ENCODE measurements at places on chromosomes 11 and 22. TPM values are rescaled to one million over a fixed set of nuclear protein-coding genes. Genes with fewer than 3 reads are reported as not detected.

- no peaks in the 10 kb centered on the region for H3K36me3 ChIP-seq
- H3K4me3 ChIP-seq: no peak overlapping the region
- H3K27me3 ChIP-seq: no peaks in the 10 kb centered on the region
- DNase-seq: no peak
Observed at GRCh38 chr11:27757953-27758352, 57.7 kb upstream of the BDNF start.

MFNG gene
- total RNA-seq: 218 TPM

DNA sequence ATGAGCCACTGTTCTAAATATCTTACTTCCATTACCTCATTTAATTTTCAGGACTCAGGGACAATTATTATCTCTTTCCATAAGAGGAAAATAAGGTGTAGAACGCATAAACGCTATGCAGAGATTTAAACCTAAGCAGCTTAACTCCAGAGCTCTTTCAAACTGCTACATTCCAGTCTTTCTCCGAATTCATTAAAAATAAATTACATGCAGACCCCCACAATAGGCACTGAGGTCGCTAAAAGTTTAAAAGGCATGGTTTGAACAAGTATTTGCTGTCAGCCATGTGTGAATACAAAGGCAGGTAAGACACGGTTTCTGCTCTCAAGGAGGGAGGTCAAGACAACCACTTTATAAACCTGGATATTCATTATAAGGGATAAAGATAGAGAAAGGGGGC is 983 bp downstream of the NARS2 start:
- peak overlapping the region; percentile 86 for H3K27ac ChIP-seq
- H3K27me3 ChIP-seq: no peaks in the 10 kb centered on the region
- H3K36me3 ChIP-seq: peaks cover 4% of the 10 kb centered on the region
- DNase-seq: peak; percentile 3
- peak overlapping the region; percentile 47 for H3K4me3 ChIP-seq

SCN4B gene
- total RNA-seq: not detected

GRCh38 chr22:48378673-48379072 is 1449.0 kb downstream of the BRD1 start:
- H3K4me3 ChIP-seq: no peak overlapping the region
- DNase-seq: no peak
- no peak overlapping the region for H3K27ac ChIP-seq
- H3K36me3 ChIP-seq: no peaks in the 10 kb centered on the region
- no peaks in the 10 kb centered on the region for H3K4me1 ChIP-seq

DNA sequence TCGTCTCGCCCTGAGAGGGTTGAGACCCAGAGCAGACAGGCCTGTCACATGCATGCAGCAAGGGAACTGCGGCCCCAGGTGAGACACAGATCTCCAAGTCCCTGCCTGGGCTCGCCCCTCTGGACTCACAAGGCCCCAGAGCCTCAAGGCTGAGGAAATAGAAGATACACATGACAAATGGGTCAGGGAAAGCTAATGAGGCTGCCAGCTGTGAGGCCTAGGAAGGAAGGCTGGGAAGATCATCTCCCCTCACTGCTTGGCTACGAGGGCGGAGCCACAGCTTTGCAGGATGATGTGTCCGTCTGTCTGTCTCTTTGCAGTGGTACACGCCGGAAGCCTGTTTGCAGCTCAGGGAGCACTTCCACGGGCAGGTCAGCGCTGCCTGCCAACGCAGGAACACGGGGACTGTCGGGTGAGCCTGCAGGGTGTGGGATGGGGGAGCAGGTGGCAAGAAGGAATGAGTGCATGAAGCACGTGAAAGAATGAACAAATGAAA is 4.5 kb downstream of the RAB36 start:
- DNase-seq: no peak
- H3K4me1 ChIP-seq: peaks cover 16% of the 10 kb centered on the region
- H3K27ac ChIP-seq: no peak overlapping the region

BLID gene
- total RNA-seq: not detected

- no peak for DNase-seq
- H3K36me3 ChIP-seq: no peaks in the 10 kb centered on the region
- H3K27me3 ChIP-seq: no peaks in the 10 kb centered on the region
- no peak overlapping the region for H3K27ac ChIP-seq
- peaks cover 31% of the 10 kb centered on the region for H3K4me1 ChIP-seq
Observed at GRCh38 chr11:105046898-105047579, 1.9 kb upstream of the CARD16 start.

CARD16 gene
- total RNA-seq: 59.0 TPM

GRCh38 chr22:25012741-25013143 is 60.2 kb downstream of the KIAA1671 start:
- no peaks in the 10 kb centered on the region for H3K36me3 ChIP-seq
- H3K4me1 ChIP-seq: no peaks in the 10 kb centered on the region
- no peak for DNase-seq

ANGPTL5 gene
- not detected for total RNA-seq

GRCh38 chr11:86058360-86058759 is 10.5 kb downstream of the PICALM start:
- no peak for DNase-seq
- no peak overlapping the region for H3K4me3 ChIP-seq
- H3K27ac ChIP-seq: no peak overlapping the region

GRCh38 chr11:61627850-61628661 is 47.2 kb upstream of the SYT7 start:
- H3K27me3 ChIP-seq: no peaks in the 10 kb centered on the region
- no peaks in the 10 kb centered on the region for H3K36me3 ChIP-seq
- DNase-seq: no peak
- no peak overlapping the region for H3K27ac ChIP-seq

CCDC89 gene
- total RNA-seq: 0.22 TPM

DNA sequence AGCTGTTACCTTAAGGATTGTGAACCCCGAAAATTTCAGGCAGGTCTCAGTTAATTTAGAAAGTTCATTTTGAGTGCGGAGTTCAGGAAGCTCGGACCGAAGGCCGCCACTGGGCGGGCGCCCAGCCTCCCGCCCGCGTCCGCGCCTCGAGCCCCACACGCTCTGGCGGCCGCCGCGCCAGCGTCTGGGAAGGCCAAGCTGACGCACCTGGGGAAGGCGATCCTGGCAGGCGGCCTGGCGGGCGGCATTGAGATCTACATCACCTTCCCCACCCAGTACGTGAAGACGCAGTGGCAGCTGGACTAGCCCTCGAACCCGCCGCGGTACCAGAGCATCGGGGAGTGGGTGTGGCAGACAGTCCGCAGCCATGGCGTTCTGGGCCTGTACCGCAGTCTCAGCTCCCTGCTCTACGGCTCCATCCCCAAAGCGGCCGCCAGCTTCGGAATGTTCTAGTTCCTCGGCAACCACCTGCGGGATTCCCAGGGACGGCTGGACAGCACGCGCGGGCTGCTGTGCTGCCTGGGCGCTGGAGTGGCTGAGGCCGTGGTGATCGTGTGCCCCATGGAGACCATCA is 79.5 kb downstream of the CCDC83 start:
- no peak overlapping the region for H3K4me3 ChIP-seq
- no peaks in the 10 kb centered on the region for H3K36me3 ChIP-seq
- no peak overlapping the region for H3K27ac ChIP-seq
- H3K27me3 ChIP-seq: no peaks in the 10 kb centered on the region
- DNase-seq: no peak

GRCh38 chr11:64020976-64021756 is 14.6 kb upstream of the FLRT1 start:
- H3K4me3 ChIP-seq: no peak overlapping the region
- no peak for DNase-seq
- no peak overlapping the region for H3K27ac ChIP-seq
- no peaks in the 10 kb centered on the region for H3K36me3 ChIP-seq

DNA sequence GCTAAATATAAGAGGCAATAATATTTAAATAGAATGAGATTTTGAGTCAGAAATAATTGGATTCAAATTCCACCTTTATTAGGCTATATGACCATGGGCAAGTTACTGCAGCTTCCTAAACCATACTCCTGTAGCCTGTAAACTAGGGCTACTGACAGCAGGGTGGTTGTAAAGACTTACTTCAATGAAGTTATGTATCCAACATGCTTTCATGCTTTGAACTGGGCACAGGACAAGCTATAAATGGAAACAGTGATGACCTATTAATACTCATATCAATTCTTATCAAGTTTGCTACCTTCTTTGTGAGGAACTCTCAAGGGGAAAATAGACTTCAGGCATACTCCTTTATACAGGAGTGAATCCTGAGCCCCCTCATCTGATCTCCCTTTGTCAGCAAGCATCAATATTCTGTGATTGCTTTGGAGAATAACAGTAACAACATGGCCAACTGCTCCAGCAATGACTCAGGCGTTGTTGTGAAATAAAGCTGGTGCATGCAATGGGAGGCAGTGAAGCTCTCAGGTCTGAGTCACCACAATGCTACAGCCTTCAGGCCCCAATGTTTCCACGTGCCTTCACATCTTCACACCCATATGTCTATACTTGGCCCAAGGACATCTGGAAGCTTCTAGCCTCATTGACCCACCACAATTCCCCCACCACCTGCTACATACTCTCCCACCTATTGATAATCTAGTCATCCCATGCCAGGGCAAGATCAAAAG is 102.5 kb downstream of the KCNA4 start:
- no peaks in the 10 kb centered on the region for H3K4me1 ChIP-seq
- H3K4me3 ChIP-seq: no peak overlapping the region
- DNase-seq: no peak
- no peaks in the 10 kb centered on the region for H3K27me3 ChIP-seq
- no peak overlapping the region for H3K27ac ChIP-seq
- H3K36me3 ChIP-seq: no peaks in the 10 kb centered on the region

Measured in CD4-positive, alpha-beta memory T cell (primary cell).